ENCODE measurements at places on chromosomes 5 and 9. TPM values are rescaled to one million over a fixed set of nuclear protein-coding genes. Genes with fewer than 3 reads are reported as not detected.

HOMER1 gene
- total RNA-seq, result 2.1 TPM

DNA sequence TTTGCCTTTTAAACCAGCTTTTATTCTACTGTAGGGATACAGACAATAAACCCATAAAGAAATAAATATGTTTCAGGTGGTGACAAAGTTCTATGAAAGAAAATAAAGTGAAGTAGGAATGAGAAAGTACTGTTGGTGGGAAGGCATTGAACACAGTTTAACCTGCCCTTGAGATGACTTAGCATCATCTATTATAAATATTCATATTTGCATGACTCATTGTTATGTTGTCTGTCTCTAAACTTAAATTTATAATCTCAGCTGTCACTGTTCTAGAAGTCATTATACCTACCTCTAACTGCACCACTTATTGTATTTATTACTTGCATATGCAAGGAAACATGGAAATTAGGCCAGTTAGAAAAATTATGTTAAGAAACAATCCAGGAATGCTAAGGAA is 202.2 kb downstream of the CHSY3 start:
- H3K27me3 ChIP-seq, result no peaks in the 10 kb centered on the region
- no peak for DNase-seq
- H3K36me3 ChIP-seq, result no peaks in the 10 kb centered on the region
- no peaks in the 10 kb centered on the region for H3K4me1 ChIP-seq
- H3K27ac ChIP-seq, result no peak overlapping the region

DNA sequence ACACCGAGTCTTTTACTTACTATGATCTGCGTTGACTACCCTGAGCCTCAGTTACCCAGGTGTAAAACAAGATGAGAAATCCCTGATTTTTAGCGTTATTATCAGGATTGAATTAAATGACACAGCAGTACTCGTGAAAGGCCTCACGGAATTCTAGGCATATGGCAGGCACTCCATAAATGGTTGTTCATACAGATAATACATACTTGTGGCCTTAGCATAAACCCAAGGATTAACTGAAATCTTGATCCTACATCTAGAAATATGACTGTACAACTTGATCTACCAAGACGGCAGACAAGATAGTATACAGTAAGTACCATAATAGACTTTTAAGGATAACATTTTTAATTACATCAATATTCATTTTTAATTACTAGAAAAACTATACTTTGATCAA is 409.8 kb downstream of the BNC2 start:
- no peaks in the 10 kb centered on the region for H3K36me3 ChIP-seq
- peaks cover 2% of the 10 kb centered on the region for H3K27me3 ChIP-seq
- H3K27ac ChIP-seq, result no peak overlapping the region
- H3K4me3 ChIP-seq, result no peak overlapping the region
- no peaks in the 10 kb centered on the region for H3K4me1 ChIP-seq

- H3K4me3 ChIP-seq, result no peak overlapping the region
- DNase-seq, result no peak
- no peaks in the 10 kb centered on the region for H3K36me3 ChIP-seq
- H3K27me3 ChIP-seq, result no peaks in the 10 kb centered on the region
These were observed 253.5 kb upstream of the NREP start for GRCh38 chr5:112010475-112010874.
